ENCODE measurements at places on chromosomes 7 and 10.

DNA sequence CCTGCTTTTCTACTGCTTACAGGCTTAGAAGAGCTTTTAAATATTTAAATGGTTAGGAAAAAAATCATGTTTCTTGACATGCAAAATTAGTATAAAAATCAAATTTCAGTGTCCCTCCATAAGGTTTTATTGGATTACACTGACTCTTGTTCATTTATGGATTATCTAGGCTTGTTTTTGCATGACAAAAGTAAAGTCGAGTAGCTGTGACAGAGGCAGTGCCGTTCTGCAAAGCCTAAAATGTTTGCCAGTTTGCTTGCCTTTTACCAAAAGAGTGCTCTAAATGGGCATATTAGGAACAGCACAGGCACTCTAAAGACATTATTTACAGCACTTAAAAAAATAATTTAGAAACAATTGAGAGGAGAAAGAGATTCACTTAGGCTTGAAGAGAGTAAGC is 139.6 kb downstream of the TSPAN12 start:
- DNase-seq: no peak

- no peak for DNase-seq
Measured at GRCh38 chr10:17673471-17674061, 29.6 kb downstream of the STAM start.

- no peak for DNase-seq
Measured at GRCh38 chr10:47165711-47166404, 134.1 kb upstream of the GDF10 start.

- no peak for DNase-seq
Measured at GRCh38 chr10:103931603-103932002, 13.6 kb upstream of the STN1 start.

DNA sequence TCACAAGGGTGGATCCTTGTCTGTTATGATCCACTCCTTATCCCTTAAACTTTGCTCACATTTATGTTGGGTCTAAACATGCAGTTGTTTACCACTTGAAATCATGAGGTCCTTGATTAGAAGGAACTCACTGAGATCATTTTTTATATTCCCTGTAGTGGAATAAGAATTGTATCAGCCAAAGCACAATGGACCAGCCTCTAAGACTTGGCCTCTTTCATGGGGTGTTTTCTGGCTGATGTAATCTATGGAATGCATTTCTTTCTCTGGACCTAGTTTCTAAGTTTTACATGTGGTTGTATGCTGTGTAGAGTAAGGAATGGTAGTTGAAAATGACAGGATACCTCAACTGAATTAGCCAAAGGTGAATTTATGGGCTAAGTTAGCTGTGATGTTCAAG is 376.6 kb downstream of the SORCS3 start:
- no peak for DNase-seq

DNA sequence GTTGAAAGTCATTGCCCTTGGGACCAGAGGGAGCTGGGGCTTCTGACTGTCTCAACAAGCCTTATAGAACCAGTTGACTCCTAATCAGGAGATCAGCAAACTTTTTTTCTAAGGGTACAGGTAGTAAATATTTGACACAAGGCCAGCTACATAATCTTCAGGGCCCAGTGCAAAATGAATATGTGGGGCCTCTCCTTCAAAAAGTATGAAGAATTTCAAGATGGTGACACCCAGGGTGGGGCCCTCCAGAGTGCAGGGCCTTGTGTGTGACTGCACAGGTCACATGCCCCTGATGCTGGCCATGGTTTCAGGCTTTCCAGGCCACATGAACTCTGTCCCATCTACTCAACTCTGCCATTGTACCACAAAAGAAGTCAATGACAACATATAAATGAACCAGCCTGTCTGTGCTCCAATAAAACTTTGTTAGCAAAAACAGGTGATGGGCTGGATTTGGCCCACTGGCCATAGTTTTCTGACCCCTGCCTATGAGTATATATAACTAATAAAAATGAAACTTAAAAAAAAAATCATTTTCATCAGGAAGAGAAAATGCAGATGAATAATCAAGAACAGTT is 6.1 kb downstream of the MMRN2 start:
- DNase-seq: no peak

- DNase-seq: no peak
Measured at GRCh38 chr7:24825931-24826661, 68.8 kb upstream of the GSDME start.

DNA sequence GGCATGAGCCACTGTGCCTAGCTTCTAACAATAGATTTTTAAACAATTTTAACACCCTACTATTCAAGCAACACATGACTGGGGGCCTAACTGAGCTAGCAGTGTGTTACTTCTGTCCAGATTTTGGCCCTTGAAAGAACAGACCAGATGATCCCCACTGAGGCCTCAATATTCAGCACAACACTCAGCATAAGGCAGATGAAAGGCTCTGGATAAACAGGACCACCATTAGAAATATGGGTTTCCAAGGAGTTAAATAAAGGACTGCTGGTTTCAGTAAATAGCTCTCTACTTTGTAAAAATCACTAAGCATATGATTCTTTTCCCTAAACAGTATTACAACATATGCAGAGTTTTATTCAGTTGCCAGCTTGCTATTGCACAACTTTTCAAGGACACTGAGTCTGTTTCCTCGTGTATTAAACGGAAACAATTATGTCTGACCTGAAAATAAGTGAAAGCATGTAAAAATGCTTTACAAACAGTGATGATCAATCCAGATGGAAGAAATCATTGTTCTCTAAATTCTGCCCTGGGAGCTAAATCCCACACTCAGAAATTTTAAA is 23.8 kb upstream of the FZD1 start:
- DNase-seq: no peak

GRCh38 chr7:116280803-116281202 is 70.5 kb downstream of the TES start:
- no peak for DNase-seq

DNA sequence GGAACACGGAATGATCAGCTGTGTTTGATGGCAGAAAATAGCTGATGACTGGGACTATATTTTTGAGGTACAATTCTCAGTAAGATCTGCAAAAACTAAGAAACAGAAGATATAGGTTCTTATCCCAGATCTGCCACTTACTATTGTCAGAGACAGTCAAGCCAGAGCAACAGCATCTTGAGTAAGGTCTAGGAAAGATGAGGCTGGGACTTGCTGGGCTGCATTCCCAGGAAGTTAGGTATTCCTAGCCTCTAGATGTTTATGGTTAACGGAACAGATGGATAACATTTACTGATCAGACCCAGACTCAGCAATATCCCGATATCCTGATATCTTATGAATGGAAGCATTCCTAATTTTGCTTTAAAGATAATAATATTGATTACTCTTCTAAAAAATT is 68.7 kb upstream of the DNAJB12 start:
- DNase-seq: no peak

DNA sequence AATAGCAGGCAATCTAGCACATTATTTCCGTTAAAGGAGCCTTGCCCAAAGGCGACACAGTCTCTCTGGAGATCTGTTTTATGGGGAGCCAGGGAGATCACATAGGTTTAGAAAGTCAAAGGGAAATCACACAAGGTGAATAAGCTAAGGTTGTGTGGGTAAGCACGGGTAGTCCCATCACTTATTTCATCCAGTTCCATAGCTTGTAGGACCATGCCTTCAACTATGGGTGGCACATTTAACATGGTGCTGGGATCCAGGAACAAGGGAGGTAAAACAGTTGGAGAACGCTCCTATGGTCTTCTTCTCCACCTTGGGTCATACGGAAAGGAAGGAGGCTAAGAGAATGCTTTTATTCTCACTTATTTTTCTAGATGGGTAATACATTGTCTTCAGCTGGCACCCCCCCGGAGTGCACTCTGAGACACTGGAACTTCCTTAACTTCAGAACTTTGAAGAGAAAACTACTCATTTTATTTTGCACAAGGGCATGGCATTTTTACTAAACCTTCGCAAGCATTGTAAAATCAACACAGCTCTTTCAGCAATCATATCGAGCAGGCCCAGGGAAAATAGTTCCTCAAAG is 435.4 kb downstream of the KIF20B start:
- DNase-seq: no peak

- no peak for DNase-seq
Measured at GRCh38 chr7:86453454-86453853, 190.3 kb upstream of the GRM3 start.

GRCh38 chr10:24197263-24197662 is 11.7 kb upstream of the KIAA1217 start:
- DNase-seq: no peak

GRCh38 chr10:132544744-132545658 is 7.4 kb downstream of the INPP5A start:
- no peak for DNase-seq

DNA sequence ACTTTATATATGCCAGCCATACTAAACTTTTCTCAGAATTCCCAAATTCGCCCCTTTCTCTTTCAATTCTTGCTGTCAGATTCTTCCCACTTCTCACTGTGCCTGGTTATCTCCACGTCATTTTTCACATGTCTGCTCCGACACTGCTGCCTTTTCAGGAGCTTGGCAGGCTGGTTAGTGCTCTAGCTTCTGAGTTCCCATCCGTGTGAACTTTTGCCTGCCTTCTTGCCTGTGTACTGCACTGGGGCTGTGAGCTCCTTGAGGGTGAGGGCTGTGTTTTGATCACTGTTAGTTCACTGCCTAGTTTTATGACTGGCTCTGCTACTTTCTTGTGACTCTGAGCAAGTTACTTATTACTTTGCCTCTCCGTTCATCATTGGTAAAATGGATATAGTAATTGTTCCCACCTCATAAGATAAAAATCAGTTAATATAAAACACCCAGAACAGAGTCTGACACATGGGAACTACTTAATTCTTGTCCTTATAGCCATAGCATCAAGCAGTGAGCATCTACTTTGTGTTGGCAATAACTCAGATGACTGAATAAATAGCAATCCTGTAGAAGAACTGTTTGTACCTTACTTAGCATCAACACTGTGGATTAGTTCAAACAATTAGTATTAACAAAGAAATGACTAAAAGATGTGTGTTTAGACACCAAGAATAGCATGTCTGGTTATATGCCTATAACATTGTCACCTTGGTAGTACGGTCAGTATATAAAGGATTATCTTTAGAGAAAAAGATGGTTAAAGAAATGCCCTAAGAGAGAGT is 5.5 kb downstream of the GSTO1 start:
- DNase-seq: no peak

DNA sequence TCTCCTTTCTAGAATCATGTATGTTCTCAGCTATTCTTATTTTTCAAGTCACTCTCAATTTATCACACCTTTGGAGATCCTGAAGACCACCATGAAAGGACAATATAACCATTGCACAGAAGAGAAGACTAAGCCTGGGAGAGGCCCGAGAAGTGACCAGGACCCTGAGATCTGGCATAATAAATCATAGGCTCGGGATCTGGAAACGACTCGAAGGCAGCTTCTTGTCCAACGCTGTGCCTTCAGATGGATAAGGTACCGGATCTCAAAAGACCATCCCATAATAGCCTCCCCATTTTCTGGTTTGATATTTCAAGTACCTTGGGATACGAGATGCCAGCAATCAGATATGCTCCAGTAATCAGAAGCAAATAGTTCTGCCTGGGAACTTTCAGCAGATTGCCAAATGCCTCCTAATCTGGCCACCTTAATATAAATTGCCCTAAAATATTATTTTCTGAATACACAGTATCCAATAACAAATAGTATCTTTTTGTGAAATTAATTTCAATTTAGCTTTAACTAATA is 179.2 kb upstream of the ZMIZ1 start:
- no peak for DNase-seq

DNA sequence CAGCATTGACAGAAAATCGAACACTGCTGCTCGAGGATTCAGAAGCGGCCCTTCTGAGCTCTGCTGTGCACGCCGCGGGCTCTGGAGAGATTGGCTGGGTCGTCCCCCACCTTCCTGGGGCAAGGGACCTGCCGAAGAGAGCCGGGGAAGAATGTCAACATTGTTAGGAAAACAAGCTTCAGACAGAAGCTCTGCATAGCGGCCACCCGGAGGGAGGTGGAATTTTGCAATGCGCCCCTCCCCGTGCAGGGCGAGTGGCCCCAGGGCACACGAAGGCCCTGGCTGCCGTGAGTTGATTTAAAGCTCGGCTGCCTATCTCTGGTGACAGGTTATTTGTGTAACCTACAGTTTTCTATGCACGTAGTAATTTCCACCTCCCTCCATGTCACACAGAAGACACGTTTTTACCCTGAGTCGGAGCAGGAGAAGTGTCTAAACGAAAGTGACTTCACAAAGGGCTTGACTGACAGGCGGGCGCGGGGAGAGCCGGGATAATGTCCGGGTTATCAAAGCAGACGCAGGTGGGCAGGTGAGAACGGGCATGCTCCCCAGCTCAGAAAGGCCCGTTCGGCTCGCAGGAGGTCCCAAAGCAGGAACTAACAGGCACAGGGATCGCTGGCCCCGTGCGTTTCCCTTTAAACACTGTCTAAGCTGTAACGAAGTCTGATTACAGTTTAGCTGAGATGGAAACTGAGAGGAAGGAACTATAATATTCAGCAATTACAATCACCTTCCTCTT is 84.6 kb downstream of the PDGFA start:
- no peak for DNase-seq

GRCh38 chr7:130091999-130092398 is 21.7 kb downstream of the KLHDC10 start:
- DNase-seq: no peak

GRCh38 chr7:150876817-150877526 is 24.7 kb downstream of the AOC1 start:
- DNase-seq: no peak

GRCh38 chr7:134645935-134646334 is 718 bp upstream of the BPGM start:
- no peak for DNase-seq

DNA sequence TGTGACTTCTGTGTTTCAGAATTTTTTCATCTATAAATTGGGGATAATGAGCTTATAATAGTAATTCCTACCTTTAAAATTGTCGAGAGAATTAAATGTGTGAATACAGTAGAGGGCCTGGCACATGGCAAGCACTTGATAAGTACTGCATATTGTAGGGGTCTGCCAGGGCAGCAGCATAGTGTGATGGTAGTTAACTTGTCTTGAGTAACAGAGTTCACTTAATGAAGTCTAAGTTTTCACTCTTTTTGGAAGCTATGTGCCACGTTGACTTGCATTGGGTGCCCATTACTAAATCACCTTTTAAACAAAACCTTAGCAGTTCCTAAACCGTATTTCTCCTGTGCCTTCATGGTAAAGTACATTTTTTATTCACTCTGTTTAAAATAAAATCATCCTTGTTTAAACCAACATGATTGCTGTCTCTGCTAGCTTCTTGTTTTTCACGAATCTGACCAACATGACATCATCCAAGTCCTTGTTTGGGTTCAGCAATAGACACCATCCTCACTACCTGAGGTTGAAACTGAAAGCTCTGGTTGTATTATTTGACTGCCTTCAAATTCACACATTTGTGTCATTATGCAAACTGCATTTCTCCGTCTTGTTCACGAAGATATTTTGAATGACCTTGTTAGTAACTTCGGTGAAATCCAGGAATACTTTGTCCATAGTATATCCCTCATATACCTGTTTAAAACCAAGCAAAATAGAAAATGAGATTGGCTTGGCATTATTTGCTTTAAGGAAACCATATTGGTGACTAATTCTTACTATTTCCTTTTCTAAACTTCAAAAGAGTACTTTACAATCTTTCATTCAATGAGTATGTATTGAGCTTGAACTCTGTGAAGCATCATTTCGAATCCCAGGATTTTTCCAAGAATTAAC is 340.2 kb downstream of the SUGCT start:
- no peak for DNase-seq
